ENCODE measurements at places on chromosomes 11 and 22.

DNA sequence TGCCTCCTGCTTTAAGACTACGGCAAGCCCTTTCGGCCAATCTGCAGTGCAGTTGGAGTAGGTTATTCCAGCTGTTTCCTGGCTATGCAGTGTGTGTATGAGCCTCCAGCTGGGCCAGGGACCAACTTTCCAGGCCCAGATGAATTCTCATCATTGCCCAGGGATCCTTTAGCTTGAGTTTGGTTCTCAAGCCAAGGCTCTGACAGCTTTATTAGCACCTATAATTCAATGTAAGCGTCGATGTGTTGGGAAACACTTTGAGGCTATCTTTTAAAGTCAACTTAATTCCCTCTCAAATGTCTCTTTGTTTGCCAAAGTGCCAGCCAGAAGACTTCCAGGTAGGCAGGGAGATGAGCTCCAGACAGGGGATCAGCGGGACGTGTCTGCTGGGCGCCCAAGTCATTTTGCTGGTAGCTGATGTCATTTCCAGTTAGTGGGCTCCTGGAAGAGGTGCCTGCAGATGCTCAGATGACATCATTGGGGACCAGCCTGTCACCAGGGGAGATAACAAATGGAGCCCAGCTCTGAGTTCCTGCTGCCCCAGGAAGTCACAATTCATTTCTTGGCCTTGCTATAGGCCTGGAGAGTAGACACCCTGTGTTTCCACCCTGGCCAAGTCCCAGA, 520.4 kb downstream of the SOX6 start:
- no peak for DNase-seq

GRCh38 chr11:68503792-68504191, 43.2 kb downstream of the PPP6R3 start:
- DNase-seq = no peak

- DNase-seq = no peak
These were observed 7.3 kb downstream of the RELT start for GRCh38 chr11:73383249-73384124.

DNA sequence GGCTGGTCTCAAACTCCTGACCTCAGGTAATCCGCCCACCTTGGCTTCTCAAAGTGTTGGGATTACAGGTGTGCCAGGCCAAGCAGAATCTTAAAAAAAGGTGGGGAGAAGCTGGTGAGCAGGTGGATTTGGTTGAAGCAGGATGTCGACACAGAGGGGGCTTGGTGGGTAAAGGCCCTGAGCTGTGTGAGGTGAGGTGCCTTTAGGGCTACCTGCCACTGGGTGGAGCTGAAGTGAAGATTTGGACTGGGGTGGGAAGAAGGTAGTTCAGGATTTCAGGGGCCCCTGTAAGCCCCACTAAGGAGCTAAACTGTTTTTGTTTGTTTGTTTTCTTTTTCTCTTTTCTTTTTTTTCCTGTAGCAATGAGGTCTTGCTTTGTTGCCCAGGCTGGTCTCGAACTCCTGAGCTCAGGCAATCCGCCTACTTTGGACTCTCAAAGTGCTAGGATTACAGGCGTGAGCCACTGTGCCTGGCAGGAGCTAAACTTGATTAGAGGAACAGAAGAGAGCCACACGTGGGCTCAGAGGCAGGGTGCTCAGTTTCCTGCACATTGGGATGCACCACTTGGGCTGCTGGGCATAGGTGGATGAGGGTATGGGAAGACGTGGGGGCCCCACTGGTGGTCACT, 6.0 kb downstream of the P2RX6 start:
- peak; percentile 21 for DNase-seq

DNA sequence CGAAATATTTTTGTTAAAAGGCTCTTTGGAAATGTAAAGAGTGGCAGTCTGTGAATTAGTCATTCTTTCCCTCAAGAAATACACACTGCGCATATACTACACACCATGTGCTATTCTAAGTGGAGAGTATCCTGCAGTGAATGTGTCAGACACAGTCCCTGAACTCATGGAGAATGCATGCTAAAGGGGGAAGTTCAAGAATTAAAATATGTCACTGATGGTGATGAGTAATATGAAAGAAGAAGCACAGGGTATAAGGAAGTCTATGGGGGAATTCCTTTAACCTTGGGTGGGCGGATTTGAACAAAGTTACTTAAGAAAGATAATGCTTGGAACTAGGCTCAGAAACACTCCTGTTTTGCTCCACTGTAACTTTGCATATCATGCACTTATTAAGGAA, 153.0 kb downstream of the LRRC4C start:
- DNase-seq = no peak

DNA sequence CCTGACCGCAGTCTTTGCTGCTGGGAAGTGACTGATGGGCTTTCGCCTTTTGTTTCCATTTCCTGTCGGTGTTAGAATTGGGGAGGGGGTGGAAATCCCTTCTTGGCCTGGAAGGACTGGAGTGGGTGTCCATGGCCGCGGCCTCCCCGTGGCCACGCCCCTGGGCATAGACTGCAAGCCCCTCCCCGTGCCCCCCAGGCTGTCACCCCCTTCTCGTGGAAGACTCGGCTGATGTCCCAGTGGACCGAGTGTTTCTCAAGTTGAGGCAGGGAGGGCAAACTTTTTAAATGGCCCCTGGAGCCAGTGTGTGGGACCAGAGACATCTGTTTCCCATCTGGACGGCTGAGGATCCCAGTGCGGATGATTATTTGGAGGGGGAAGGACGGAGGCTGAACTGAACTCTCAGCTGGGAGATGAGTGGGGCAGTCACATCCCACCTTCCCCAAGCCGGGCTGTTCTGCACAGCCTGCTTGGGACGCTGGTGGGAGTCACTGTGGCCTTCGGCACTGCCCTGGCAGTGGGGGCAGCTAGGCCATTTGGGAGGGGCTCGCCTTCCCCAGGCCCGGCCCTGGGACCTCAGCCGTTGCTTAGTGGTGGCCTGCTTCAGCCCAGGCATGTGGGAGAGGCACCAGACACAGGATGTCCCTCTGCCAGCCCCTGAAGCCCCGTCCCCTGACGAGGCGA, 1.6 kb downstream of the CD81 start:
- DNase-seq = no peak

DNA sequence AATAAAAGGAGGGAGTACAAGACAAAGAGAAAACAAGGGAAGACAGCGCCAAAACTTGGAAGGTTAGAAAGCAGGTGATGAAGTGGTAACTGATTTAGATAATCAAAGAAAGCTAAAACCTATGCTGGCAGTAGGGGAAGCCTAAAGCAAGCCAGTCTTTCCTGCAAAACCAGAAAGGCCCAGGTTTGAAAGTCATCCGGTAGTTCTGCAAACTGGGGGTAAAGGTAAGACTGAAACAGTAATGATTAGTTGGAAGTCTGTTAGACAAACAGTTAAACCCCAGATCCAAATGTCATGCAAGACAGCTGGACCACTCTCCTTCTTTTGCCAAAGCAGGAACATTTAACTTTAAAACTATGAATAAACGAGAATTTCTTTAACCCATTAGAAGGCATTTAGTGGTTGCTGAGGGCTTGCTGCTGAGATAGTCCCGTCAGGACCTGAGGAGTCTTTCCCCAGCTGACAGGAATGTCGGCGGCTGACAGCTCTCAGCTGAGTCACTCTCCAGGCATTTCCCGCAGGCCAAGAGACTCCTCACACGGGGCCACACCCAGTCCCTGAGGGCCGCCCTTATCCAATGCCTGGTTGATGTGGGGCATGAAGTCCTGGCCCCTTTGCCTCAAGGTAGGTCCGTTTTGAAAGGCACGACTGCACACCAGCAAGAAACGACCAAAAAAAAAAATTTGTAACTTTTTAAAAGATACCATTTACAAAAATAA, 36.3 kb upstream of the CFAP300 start:
- no peak for DNase-seq

DNA sequence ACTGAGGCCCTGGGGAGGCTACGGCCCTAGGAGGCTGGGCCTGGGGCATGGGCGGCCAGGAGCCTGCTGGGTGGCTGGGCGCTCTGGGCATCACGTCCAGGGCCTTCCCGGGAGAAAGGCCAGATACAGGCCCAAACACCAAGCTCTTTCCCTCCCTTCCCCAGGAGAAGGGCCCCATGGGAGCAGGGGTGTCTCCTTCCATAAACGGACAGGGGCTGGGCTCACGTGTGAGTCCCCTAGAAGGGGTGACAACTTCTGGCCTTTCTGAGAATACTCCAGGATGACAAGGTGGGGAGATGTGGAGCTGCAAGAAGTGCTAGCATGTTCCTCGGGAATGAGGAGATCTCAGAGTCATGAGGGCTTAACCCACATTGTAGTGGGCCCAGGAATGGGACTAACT, 19.5 kb upstream of the SYT8 start:
- DNase-seq = no peak

GRCh38 chr11:26930518-26931247, 63.2 kb upstream of the FIBIN start:
- no peak for DNase-seq

- DNase-seq = no peak
These were observed 2.9 kb downstream of the MGAT3 start for GRCh38 chr22:39459681-39460080.

- no peak for DNase-seq
These were observed at the start of gene KCNJ1 for GRCh38 chr11:128867277-128867676. Gene KCNJ1, minus strand, starts transcription at chr11:128867296. Its CDS starts 27,053 bp downstream, at chr11:128840243.

DNA sequence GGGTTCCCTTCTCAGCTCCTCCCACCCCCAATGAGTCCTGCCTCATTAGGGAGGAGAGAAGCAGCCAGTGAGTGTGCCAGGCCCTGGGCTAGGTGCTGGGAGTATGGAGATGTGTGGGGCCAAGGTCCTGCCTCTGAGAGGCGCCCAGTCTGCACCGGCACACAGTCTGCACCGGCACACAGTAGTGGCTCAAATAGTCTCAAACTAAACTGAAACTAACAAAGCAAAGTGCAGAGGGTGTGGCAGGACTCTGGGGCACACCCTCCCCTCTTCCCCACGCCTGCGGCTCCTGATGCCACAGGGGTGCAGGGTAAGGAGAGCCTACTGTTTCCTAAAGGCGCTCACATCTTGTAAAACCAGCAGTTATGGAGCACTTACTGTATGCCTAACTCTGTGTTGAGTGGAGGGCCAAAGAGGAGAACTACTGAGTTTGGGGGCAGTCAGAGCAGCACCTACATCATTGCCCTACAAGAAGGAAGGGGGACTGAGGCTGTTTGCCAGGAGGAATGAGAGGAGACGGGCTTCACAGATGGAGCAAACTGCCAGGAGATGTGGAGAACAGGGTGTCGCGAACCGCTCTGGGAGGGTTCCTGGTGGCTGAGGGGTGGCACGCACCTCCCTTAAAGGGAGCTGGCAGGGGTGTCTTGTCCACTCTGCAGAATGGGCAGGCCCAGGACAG, 939 bp upstream of the SH3BP1 start:
- peak; percentile 46 for DNase-seq

DNA sequence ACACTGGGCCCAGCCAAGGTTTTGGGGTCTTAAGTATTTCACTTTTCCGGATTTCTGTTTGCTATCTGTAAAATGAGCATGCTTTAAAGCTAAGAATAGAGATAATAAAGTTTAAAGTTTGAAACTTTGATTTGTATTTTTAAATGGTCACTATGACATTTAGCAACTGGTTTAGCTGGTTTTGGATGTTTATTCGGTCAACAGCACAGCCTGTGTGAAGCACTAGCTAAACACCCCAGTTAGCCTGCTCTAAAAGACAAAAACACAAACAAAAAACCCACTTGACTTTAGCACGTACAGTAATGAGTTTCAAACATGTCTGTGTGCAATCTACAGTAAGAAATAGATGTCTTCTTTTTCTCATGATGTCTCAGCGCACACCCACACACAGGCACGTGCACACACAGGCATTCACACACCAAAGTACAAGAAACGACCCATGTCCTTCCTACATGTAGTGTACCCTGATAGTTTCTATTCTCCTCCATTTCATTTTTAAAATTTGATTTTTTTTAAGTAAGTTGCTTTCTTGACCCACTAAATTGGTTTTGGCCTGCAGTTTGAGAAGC, 29.4 kb downstream of the SLC1A2 start:
- no peak for DNase-seq

- DNase-seq = peak; percentile 63
These were observed 60.2 kb downstream of the BRD1 start for GRCh38 chr22:49767355-49768062.

DNA sequence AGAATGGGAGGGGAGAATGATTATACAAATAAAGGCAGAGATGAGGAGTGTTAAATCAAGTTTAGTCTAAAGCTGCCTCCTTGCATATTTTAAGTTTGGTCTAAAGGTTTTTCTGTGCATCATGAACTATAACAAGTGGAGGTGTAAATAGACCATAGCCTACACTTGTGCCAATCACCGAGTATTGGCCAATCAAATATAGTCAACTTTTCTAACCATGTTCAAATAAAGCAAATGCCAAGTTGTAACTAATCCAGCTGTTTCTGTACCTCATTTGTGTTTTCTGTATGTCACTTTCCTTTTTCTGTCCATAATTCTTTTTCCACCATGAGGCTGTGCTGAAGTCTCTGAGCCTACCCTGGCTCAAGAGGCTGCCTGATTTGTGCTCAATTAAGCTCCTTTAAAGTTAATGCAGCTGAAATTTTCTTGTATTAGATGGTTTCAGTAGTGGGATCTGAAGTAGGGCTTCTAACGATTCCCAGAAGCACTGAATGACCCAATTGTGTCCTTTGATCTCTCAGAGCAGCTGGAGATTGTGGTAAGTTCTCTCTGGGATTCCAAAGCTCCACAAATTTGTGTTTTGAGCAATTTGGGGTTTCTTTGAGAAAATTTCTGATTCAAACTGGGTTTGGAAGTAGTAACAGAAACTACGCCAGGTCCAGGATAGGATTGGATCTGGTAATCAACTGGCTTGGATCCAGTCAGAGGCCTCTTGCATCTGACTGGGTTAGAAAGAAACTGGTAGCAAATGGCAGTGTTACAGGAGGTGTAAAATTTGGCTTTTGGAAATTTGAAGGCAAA, 25.6 kb downstream of the OR5A2 start:
- DNase-seq = no peak

GRCh38 chr22:25382762-25383161, 163.3 kb downstream of the CRYBB2 start:
- no peak for DNase-seq

DNA sequence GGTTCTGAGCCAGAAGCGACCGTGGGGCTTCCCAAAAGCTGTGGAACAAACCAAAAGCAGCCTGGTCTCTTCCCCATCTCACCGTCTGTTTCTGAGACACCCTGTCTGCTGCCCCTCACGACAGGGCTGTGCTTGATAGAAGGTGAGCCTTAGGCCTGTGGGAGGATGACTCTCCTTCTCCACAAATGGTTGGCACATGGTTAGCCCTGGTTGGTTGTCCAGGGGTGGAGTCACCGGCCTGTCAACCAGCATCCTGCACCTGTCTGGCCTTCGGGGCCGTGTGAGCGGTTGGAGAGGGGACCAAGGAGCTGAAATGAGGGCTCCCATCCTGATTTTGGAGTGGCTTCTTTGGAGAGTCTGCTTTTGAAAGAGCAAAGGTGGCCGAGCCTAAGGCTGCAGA, 135.3 kb downstream of the PKNOX2 start:
- DNase-seq = no peak
